ENCODE measurements at places on chromosomes 16 and 17.

- DNase-seq: no peak
These were observed 5.7 kb downstream of the ADGRG1 start for GRCh38 chr16:57634171-57634570.

- no peak for DNase-seq
These were observed 46.3 kb downstream of the COG7 start for GRCh38 chr16:23406546-23407240.

DNA sequence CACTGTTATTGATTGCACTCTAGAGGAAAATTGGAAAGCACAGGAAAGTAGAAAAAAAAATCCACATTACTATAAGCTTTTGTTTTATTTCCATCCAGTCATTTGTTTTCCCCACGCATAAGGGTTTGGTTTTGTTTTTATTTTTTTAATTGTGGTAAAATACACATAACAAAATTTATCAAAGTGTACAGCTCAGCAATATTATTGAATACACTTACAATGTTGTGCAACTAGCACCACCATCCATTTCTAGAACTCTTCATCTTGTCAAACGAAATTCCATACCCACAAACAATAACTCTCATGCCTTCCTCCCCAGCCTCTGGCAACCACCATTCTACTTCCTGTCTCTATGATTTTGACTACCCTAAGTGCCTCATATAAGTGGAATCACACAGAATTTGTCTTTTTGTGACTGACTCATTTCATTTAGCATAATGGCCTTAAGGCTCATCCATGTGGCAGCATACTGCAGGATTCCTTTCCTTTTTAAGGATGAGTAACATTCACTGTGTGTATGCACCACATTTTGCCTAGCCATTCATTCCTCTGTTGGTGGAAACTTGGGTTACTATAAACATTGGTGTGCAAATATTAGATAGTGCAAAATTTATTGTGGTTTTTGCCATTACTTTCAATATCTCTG, 11.1 kb downstream of the SPPL2C start:
- no peak for DNase-seq

DNA sequence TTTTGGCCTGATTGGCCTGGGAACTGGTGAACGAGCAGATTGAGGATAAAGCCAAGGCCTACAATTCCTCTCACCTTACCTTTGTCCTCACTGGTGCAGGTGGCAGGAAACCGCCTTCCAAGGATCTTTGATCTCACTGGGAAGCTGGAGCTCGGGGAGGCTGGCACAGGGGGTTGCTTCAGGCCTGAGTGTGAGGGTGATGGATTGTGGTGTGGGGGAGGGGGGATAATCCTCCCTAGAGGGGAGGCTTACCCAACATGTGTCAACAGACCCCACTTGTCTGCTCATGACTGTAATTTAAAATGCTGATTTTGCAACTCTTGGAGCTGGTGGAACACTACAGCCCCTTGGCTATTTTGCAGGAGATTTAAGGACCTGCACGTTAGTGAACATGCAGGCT, 4.5 kb upstream of the RMI2 start:
- DNase-seq: no peak

DNA sequence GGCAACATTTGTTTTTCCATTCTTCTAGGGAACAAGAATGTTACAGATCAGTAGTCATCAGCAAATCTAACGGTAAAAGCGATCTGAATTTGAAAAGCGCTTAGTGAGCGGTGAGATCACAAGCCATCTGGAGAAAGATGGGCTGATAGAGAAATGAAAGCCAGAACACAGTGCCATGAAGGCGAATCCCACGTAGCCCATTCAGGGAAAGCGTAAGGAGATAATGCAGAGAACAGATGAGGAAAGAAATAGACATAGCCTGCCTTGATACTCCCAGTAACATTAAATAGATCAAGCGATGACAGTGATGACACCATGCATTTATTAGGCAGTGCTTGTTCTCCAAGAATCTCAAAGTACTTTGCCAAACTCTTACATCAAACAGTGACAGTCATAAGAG, 183.1 kb upstream of the PSMD7 start:
- DNase-seq: no peak

DNA sequence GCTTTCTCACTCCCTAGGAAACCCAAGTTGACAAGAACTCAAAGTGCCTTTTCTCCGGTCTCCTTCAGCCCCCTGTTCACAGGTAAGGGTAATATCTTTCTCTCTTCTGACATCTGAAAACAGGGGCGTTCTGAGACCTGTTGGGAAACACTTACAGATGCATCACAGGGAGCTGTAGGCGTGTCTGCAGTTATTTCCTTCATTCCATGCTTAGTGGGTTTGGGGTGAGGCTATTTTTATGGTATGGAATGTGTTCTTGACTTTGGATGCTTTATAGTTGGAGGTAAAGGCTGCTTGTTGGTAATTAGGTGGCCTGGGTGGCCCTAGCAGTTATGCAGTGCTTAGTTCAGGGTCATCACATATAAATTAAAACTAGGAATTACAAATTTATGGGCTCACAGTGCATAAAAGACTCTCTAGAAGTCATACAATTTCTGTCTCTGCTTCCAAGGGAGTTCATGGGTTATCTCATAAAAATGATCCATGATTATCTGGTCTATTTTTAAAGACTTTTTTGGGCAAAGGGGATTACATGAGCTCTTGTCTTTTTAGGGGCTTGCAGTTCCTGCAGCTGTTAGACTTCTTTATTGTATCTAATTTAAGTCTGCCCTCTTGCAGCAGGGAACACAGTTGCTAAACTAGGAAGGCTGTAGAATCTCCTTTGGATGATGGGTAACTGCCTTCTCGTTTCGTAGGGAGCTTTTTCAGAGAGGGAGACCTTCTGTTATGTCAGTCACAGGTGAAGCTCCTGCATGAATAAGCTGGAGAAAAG, 10.2 kb downstream of the SOCS7 start:
- DNase-seq: no peak

DNA sequence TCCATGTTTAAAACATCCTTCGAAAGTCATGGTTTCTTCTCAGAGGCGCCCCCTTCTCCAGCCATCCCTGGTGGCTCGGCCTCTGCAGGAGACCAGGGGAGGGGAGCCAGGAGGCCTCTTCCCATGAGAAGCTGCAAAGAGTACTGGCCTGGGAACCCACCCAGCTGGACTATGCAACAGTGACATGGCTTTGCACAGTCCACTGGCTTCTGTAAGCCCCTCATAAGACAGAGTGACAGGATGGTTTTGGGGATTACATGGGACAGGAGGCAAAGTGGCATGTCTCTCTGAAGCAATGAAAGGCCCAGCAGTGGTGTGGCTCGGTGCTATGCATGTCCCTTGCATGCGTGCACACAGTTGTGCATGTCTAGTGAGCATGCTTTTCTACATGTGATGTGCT, 99.5 kb downstream of the C16orf78 start:
- no peak for DNase-seq

DNA sequence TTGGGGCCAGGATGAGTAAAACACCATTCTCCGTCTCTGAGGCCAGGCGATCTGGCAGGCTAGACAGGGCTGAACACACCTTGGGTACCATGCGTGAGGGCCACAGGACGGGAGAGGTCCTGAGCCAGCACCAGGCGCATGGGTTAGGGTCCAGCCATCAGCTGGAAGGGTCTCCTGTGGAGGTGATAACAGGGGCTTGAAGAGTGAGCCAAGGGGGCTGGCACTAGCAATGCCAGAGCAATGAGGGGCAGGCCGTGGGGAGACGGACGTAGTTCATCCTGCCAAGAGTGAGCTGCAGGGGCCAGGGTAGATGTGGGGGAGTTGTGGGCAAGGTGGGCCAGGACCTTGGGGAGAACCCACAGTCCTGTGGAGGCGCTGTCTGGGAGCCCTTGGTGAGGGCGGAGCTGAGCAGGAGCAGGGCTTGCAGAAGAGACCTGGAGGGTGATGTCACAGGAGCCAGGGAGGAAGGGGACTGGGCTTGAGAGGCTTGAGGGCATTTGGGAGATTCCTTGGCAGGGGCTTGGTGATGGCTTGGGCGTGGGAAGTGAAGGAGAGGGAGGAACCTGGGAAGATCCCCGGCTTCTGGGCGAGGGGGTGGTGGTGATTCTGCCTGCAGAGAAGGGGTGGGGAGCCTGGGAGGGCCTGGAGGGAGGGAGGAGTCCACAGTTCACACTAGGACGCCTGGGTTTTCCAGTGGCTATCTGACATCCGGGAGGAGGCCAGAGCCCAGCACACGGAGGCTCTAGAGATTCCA, 6.3 kb upstream of the NPTX1 start:
- DNase-seq: no peak

DNA sequence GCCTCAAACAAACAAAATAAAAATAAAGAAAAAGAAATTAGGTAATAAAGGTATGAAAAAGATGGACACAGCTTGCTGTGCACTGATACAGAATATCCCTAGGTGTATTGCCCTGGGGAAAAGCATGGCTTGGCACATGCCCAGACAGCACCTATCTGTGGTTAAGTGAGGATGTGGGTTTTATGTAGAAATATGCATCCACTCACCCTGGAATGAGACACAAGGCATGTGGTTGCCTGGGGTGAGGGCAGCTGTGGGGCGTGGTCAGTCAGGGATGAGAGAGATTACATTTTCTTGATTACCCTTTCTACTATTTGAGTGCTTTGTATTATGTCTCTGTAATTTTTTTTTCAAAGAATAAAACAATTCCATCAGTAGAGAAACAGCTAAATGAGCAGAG, 6.9 kb downstream of the PLLP start:
- no peak for DNase-seq

DNA sequence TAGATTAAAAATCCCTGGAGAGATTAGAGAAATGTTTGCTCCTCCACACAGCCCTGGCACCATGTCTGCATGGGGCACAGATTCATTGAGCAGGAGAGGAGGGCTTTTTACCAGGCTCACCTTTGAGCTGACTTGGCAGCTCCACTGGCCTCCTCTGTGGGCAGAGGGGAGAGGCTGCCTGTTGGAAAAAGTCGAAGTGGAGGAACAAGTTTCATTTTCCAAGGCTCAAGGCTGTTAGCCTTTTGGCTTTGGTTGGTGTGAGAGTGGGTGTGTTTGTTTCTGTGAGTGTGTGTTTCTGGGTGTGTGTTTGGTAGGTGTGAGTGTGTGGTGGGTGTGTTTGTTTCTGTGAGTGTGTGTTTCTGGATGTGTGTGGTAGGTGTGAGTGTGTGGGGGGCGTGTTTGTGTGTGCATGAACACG, 5.6 kb downstream of the TMEM238L start:
- DNase-seq: no peak

DNA sequence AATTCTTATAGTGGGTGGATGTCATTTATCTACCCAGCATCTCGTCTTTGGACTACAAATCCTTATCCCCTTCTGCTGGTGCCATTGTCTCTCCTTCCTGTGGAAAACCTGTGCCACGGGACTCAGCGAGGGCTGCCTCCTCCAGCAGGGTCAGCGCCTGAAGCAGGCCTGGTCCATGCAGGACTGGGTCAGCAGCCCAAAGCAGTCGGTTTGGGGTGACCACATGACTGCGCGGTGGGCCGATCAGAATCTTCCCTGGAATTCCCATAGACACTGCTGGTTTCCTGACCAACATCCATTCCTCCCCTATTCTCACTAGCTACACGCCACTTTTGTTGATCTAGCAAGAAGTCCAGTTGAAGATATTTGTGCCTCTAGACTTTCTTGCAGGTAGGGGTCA, 26.9 kb downstream of the RPRML start:
- no peak for DNase-seq

GRCh38 chr17:17851103-17852002, 14.6 kb upstream of the SREBF1 start:
- DNase-seq: no peak

GRCh38 chr16:626787-627453, 3.9 kb upstream of the WFIKKN1 start:
- DNase-seq: no peak

GRCh38 chr16:12120217-12120981, 143.9 kb downstream of the SNX29 start:
- DNase-seq: no peak

DNA sequence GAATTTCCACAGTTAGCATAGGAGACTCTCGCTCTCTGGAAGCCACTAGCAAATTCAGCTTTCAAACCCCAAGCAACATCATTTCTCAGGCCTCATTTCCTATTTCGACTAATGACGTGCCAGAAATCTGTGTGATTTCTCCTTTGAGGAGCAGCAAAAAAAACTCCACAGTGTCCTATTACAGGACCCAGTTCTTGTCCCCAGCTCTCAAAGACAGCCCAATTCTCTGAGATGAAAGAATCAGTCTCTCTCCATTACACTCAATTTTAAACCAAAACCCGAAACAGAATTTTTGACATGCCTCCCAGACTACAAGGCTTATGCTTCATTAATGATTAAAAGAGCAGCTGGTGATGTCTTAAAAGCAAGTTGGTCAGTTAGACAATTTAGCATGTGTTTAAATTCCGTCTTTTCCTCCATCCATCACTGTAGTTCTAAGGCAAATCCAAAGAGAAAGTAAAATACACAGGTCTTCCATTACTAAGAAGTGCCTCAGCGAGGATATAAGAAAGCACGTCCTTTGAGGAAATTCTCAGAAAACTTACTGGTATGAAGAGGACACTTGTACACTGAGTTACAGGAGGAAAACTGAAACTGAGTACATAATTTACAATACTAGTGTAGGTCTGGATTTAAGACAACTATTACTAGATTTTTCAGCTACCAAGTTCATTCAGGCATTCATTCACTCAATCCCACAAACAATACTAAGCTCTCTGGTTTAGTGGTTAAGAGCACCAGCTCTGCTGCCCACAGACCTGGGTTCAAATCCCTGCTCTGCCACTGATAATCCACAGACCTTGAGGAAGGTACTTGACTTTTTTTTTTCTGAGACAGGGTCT, 12.5 kb downstream of the TOM1L2 start:
- DNase-seq: no peak

GRCh38 chr17:42895185-42895555, 5.4 kb upstream of the G6PC1 start:
- no peak for DNase-seq

DNA sequence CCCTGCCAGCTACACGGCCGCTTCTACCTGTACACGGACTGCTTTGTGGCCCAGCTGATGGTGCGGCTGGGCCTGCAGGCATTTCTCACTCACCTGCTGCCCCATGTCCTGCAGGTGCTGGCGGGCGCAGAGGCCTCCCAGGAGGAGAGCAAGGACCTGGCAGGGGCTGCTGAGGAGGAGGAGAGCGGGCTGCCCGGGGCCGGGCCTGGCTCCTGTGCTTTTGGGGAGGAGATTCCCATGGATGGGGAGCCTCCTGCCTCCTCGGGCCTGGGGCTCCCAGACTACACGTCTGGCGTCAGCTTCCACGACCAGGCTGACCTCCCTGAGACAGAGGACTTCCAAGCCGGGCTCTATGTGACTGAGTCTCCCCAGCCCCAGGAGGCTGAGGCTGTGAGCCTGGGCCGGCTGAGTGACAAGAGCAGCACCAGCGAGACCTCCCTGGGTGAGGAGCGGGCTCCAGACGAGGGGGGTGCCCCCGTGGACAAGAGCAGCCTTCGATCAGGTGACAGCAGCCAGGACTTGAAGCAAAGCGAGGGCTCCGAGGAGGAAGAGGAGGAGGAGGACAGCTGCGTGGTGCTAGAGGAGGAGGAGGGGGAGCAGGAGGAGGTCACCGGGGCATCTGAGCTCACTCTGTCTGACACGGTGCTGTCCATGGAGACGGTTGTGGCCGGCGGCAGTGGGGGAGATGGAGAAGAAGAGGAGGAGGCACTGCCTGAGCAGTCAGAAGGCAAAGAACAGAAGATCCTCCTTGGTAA, 3.5 kb downstream of the WDR81 start:
- DNase-seq: no peak
